Kidney glomerular epithelial cell (primary cell): ENCODE measurements at places on chromosomes 4 and X.
A peak's percentile ranks its signal among the peaks of the same experiment; 100 is the strongest.

DNA sequence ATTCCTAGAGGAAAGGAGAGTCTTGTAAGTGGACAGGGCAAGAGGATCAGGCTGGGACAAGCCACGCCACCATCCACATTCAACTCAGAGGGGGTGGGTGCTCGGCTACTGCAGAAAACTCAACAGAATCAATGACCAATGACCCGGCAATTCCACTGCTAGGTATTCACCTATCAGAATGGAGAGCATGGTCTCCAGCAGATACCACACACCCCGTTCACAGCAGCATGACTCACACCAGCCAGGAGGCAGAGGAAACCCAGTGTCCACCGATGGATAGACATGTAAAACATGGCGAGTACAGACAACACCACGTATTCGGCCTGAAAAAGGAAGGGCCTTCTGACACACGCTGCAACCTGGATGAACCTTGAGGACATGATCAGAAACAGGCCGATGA lies 175.9 kb downstream of the AFAP1 start:
- DNase-seq, result peak; percentile 22

DNA sequence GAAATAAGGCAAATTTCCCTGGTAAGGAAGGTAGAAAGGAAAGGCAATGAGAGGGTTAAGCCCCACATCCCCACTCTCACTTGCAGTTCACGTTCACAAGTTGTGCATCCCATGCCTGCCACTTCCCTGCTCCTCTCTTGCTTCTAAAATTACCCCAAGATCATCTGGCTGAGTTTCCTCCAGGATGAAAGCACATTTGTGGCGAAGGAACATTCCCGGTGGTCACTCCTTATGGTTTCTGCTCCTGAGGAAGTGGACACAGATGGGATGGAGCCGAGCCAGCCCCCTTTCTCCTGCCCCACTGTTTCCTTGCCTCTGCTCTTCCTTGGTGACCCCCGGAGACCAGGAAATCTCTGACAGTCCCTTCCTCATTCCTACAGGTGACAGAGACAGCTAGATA lies 37.5 kb downstream of the SPINK2 start:
- DNase-seq, result no peak

- DNase-seq, result no peak
Measured at GRCh38 chrX:47992095-47992380, 11.8 kb downstream of the ZNF182 start.

- DNase-seq, result no peak
Measured at GRCh38 chr4:117331817-117332216, 246.4 kb upstream of the TRAM1L1 start.

DNA sequence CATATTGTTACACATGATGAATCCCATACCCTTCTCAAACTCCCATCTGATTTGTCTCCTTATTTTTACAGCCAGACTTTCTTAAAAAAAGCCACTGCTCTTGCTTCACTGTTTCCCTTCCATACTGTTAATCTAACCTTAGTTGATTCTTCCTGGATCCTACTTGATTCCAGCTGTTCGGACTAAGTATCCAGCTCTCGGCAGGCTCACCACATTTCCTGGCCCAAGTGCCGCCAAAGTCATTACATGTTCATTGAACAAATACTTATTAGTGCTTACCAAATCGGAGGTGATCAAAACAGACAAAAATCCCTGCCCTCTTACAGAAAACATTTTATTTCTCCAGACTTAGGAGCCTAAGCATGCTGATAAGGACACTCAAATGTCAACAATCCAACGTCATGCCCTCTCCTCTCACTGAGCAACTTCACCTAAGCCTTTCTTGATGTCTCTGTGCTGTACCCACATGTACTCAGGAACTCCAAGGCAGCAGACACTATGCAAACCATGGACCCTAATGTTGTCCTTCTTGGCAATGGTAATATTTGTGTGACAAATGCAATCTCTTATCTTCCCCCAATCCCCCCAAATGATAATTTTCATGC lies 45.1 kb upstream of the C1QTNF7 start:
- no peak for DNase-seq

DNA sequence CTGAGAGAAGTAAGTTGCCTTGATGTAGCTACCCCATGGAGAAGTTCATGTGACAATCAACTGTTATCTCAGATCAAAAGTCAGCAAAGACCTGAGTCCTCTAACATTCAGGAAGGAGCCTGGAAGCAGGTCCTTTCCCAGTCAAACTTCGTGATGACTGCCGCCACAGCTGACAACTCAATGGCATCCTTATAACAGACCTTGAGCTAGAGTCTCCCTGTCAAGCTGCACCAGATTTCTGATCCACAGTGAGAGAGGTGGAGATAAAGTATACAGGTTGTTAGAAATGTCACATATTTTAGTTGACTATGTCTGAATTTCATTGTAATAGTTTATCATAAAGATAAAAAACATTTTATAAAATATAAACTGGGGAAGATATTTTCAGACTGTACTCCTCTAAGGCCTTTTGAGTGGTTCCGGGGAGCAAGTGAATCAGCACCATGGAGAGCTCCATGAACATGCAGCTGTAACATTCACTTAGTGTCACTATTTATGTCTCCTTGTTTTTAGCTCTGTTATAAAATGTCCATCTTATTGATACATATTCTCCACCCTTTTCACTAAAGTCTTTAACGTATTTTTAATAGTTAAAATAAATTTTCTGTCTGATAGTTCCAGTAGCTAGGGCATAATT lies 1653.5 kb upstream of the AGA start:
- no peak for DNase-seq

DNA sequence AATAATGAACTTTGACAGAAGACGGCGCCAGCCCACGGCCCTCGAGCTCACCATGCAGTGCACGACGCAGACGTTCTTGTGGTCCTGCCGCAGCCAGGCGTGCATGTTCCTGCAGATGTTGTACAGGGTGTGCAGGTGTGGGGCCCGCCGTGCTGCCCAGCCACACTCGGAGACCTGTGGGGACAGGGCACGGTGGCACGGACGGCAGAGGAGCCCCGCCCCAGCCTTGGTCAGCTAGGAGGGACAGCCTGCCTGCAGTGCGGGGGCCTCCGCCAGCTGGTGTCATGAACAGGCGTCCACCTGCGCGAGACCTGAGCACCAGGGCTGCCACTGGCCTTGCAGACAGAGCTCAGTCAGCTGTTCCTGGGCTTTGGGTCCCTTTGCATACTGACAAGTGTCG lies 49.5 kb downstream of the GAK start:
- no peak for DNase-seq

- DNase-seq, result peak; percentile 0
Measured at GRCh38 chrX:119121341-119121740, 6.3 kb downstream of the KIAA1210 start.

GRCh38 chr4:67131224-67131623 lies 414.1 kb downstream of the CENPC start:
- no peak for DNase-seq

DNA sequence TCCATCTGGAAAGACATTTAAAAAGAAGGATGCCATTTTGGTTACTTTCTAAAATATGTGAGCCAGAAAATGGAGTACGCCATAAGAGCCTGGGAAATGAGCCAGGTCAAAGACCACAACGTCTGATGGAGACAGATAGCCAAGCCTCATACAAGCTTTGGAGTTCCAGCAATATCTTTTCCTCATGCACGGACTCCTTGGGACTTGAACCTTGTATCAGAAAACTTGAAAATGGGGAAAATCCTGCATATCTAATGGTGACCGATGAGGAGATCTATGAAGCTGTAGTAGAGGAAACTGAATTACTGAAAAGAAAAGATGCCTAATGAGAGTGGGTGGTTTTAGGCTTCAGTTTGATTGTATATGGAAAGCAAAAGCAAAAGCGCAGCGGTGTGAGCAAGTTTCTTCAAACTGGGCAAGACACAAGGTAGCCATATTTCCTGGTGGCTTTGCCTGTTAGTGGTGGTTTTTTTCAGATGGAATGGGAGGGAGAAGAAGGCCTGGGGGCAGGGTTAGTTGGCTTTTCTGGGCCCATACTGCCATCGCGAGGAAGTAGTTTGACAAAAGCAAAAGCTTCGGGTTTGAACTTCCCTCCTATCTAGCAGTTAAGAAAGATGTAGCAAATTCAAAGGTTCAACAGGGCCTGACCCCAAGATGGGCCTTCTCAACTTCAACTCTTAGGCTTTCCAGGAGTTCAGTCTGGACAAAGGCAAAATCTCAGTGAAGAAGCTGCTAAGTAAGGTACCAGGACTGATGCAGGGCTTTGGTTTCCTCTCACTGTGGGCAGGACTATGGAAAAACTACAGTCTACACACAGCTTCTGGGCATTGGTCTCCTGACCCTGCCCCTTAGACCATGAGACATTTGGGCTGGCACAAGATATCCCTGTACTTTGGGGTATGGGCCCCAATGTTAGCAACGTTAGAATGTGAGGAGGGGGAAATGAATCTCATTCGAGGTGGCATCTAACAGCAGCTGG lies 210.0 kb upstream of the STK26 start:
- DNase-seq, result no peak

GRCh38 chr4:47465004-47465403 lies 1.5 kb upstream of the COMMD8 start:
- no peak for DNase-seq

DNA sequence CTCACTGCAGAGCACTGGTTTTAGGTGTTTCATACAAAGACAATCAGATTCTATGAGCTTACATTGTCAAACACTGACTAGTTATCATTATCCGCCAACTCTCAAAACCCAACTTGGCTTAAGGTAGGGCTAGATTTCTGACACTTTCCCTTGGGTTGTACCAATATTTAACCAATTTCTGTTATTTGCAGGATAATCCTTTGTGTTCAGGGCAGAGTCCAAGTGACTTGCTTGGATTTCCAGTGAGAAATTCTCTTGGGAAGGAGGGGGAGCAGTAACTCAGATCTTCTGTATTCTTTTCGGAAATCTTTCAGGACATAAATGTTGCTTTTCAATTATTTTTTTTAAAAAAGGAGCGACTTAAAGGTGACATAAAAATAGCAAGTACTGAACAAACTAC lies 23.1 kb downstream of the DGKK start:
- no peak for DNase-seq

GRCh38 chr4:186915816-186916215 lies 192.2 kb upstream of the FAT1 start:
- peak; percentile 63 for DNase-seq

GRCh38 chrX:9569876-9570301 lies 105.0 kb downstream of the TBL1X start:
- DNase-seq, result peak; percentile 38

- DNase-seq, result peak; percentile 3
Measured at GRCh38 chr4:11182586-11183355, 245.9 kb downstream of the HS3ST1 start.

DNA sequence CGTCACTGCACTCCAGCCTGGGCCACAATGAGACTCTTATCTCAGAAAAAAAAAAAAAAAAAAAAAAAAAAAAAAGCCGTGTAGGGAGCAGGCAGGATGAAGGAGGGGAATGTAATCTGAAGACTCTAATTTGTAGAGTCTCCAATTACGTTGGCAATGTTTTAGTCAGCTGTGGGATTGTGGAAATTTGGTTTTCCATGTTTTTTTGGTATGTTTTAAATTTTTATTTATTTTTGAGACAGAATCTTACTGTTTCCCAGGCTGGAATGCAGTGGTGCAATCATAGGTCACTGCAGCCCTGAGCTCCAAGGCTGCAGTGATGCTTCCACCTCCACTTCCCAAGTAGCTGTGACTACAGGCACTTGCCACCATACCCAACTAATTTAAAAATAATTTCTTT lies 56.5 kb downstream of the NSD2 start:
- no peak for DNase-seq

GRCh38 chrX:136577552-136577951 lies 45.5 kb downstream of the VGLL1 start:
- peak; percentile 40 for DNase-seq

- DNase-seq, result peak; percentile 72
Measured at GRCh38 chrX:45515262-45516215, 314.9 kb upstream of the DIPK2B start.

- DNase-seq, result no peak
Measured at GRCh38 chrX:46627711-46628419, 54.3 kb downstream of the CHST7 start.

DNA sequence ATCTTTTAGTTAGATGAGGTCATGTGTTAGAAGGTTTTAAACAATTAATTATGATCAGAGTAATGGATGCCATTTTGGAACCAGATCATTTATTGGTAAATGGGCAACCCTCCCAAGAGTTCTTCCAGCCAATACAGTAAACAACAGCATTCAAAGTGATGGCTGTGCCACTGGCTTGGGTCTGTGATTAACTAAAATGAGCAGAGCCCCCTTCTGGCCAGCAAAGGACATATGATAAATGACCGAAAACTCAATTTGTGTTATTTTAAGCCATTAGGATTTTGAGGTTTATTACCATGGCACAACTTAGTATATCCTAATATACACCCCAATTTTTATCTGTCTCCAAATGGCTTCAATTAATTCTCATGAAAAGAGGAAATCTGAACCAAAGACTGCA lies 90.8 kb upstream of the NPFFR2 start:
- DNase-seq, result no peak

GRCh38 chrX:139202742-139203420 lies 327.7 kb upstream of the F9 start:
- DNase-seq, result no peak

DNA sequence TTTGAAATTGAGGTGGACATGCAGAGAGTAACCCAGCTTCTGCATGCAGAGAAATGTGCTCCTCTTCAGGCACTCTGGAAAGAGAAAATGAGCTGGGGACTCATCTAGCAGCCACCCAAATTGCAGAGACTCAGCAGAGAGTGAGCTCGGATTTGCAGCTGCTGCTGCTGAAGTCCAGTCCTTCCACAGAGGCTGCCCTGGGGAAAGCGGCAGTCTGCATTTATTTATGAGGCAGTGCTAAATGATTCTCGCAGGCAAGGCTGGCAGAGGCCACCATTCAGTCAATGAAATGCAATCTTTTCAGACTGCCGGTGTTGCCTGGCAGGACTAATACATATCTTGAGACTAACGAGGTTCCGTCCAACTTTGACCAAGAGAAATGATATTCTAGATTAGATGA lies 404.8 kb downstream of the NLGN4X start:
- no peak for DNase-seq

DNA sequence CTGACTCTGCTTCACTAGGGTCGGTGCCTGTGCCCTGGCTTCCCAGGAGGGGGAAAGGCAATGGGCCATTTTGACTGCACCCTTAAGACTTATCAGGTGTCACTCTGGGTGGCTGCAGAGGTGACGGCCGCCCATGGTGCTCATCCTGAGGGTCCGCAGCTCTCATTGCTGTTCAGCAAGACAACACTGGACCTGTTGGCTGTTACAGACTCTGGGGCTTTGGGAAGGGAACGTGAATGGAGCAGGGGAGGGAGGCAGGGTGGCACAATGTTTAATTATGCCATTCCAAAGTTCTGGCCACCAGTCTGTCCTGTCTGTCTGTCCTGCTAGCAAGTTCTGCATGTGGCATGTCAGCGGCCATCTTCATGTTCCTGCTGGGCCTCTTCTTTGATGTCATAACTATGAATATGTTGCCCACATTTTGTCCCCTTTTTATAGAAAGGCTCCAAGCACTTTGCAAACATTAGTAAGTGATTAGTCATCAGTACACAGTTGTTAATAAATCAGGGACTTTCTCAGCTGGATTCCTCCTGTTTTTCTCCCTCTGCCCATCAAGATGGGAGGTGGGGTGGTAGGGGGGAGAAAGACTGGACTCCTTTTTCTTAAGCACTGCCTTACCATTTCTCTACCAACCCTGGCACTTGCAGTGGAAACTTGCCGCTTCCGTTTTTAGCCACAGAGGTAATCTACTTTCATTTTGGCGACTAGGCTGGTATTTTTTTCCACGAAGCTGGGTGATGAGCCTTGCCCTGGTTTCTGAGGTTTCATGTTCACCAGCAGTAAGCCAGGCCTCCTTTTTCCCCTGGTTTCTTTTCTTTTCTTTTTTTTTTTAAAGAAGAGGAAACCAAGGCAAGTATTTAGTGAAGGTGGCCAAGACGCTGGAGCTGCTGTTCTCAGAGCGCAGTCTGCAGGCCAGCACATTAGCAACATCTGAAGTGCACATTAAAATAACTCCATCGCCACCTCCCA lies 88.6 kb upstream of the TRIM2 start:
- peak; percentile 74 for DNase-seq
